ENCODE measurements at places on chromosomes 4 and X.

- DNase-seq: no peak
These were observed 155.9 kb downstream of the SHOX start for GRCh38 chrX:786441-786881.

GRCh38 chr4:3255611-3256186 lies 6.7 kb downstream of the MSANTD1 start:
- DNase-seq: peak; percentile 1

DNA sequence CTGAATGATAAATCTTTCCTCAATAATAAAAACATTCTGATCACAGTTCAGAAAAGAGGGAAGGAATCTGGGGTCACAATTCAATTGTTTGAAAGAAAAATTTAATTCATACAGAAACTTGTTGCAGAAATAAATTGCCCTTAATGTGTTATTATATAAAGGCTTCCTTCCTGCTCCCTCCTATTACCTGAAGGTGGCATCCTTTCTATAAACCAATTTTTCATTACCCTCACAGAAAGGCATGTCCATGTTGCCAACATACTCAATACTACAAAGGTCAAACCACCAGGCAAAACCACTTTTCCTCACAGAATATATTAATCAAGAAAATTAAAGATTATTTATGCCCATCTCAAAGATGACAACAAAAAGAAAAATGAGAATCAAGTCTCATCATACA lies 194.3 kb upstream of the CT83 start:
- no peak for DNase-seq

DNA sequence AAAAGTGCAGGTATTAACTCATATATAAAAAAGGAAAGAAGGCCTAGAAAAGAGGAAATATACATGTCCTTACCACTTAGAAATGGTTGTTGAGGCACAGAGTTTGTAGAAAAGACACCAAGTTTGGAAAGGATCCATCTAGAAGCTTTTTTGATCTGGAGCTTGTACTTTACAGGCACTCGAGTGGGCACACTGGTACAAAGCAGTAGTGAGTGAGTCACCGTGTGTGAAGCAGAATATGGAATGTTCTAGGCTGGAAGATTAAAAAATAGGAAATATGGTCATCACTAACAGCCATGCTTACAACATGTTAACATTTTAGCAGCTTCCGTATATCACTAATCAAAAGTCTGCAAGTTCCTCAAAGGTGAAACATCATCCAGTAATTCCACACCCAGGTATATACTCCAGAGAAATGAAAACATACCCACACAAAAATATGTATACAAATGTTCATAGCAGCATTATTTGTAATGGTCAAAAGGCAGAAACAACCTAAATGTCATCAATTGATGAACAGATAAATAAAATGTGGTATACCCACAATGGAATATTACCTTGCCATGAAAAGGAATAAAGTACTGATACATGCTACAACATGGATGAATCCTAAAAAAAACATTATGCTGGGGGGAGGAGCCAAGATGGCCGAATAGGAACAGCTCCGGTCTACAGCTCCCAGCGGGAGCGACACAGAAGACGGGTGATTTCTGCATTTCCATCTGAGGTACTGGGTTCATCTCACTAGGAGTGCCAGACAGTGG lies 69.5 kb downstream of the FRYL start:
- DNase-seq: no peak

DNA sequence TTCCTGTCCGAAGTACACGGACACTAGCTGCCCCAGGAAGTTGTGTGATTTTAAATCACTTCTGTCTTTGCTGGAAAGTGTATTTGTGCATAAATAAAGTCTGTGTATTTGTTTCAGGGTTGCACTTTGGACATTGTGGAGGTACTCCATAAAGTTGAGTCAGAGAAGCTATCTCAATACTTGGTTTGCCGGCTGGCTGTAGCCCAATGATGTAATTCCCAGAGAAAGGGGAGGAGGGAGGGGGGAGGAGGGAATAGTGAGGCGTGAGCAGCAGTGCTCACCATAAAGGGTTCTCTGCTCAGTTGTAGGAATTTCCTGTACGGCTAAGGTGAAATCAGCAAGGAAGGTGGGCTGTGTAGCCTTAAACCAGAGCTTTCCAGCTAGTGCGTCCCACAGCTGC lies 7.5 kb downstream of the APEX2 start:
- DNase-seq: no peak

DNA sequence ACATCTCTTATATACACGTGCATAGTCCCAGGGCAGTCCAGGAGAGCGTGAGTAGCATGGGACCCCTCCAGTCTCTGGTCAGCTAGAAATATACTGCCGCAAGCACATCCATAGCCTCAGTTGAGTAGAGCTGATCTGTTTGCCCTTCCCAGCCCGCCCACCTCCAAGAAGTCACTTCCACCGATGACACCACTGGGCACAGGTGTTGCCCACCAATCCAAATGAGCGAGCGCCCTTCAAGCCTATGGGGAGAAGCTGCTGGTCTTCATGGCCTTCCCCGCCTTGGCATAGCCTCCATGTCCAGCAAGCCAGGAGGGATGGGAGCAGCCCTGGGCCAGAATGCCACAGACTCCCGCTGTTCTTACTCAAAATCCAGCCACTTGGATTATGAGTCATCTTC lies 10.2 kb downstream of the DUSP9 start:
- DNase-seq: no peak

DNA sequence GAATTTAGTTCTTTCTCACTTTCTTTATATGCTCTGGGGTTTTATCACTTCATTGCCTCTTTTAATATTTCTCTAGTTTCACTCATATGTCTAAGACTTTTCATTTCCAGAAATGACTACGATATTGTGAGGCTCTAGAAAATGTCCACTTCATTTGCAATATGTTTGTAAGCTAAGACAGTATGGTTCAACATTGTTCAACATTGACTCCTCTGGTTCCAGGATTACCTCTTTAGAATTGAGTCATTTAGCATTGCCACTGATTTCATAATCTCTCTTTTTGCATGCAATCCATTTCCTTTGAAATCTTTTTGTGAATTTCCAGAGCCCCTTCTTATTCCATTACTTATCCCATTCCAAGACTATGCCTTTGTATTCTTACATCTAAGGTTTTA lies 32.3 kb downstream of the BBS12 start:
- no peak for DNase-seq

GRCh38 chr4:81685104-81685503 lies 213.4 kb upstream of the RASGEF1B start:
- DNase-seq: no peak

- no peak for DNase-seq
These were observed 751 bp upstream of the RGS12 start for GRCh38 chr4:3291969-3292570.

GRCh38 chrX:116378961-116379360 lies 57.4 kb upstream of the SLC6A14 start:
- DNase-seq: no peak

DNA sequence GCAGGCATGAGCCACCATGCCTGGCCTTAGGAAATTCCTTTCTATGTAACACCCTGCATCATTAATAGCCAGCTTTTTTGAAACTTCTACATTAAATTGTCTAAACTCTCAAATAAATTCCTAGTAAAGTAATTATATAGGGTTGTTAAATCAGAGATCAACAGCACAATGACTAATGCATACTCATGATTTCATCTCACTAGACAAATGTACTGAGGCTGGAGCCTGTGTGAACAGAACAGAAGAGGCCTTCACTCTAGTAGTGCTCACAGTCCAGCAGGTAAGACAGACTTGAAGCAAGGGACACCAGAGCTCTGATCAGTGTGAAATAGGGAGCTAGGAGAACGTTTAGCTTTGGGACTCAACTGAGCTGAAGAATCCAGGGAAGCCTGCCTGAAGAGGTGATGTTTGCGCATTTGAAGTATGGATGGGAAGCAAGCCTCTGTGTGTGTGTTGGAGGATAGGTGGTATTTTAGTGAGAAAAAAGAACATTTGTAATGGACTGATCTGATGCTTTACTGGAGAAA lies 3.9 kb downstream of the ZFP42 start:
- no peak for DNase-seq

- no peak for DNase-seq
These were observed 59.9 kb downstream of the ELOVL6 start for GRCh38 chr4:110138551-110138950.

DNA sequence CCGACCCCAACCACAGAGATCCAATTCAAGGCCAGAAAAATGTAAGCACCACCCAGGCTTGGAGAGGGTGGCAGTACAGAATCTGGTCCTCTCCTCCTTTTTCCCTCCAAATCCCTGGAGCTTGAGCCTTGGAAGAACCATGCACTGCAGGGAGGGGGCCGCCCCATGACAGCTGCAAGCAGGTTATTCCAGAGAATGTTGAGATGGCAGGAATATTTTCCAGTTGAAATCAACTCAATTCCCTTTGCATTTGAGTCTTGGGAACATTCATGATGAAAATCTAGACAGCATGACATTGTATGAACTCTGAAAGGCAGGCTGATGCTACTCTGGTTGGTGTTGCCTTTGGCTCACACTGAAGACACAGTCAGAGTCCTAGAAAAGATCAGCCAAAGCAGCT lies 386.6 kb upstream of the FGF16 start:
- DNase-seq: no peak

DNA sequence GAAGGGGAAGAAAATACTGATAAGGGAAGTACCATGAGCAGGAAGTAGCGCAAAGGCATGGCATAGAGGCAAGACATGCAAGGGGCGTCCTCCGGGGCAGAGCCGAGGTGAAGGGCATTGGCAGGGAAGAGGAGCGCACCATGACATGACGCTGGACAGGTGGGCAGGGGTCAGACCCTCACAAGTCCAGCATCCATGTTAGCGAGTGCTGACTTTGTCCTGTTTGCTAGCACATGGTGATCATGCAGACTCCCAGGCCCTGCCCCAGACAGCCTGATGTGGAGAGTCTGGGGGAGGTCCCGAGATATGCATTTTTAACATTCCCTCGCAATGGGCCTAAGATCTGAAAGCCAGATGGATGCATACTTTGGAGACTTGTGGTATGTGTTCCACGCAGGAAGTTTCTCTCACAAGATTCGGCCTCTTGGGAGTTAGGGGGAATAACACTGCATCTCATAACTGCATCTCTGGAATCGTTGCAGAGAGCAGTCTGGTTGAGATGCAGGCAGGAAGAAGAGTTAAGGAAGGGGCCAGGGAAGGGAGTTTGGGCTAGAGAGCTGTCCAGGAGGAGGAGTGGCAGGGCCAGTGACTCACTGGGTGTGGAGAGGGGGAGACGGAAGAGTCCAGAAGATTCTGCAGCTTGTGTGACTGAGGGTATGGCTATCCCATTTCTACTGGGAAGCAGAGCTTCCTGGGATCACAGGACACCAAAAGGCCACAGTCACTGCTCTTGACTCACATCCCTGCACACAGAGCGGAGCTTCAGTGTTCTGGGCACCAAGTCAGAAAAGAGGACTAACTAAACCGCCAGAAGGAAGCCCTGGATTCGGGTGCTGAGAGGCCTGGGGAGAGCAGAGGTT lies 59.7 kb downstream of the FAM184B start:
- DNase-seq: no peak

DNA sequence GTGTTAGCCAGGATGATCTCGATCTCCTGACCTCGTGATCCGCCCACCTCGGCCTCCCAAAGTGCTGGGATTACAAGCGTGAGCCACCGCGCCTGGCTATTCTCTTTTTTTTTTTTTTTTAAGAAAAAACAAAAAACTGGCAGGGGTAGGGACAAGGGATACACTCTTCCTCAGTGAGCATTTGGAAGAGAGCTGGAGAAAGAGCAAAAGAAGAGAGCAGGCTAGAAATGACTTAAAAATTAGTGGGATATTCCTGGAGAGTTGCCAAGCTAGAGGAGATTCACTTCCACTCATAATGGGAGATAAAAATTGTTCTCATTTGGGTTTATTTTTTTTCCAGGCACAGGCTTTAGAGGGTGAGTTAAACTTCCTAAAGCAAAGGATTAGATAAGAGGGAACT lies 140.0 kb upstream of the SCML1 start:
- DNase-seq: no peak

DNA sequence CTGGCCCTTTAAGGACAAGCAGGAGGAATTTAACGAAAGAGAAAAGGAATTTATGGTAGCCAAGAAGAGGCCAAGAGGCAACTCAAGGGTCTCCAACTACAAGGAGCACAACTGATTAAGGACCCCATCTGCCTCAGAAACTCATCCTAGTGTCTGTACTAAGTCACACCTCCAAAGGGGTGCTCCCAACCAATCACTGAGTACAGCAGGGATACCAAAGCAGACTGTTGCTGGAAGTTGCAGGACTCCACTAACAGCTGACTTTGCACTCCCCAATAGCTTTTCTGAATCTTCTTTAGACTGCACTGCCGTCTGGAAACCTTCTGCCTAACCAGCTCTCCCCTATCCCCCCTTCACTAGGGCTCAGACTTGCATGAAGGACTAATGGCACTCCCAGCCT lies 50.6 kb downstream of the ATP11C start:
- DNase-seq: no peak

- DNase-seq: no peak
These were observed 1060.2 kb downstream of the TECRL start for GRCh38 chr4:63348735-63349673.

DNA sequence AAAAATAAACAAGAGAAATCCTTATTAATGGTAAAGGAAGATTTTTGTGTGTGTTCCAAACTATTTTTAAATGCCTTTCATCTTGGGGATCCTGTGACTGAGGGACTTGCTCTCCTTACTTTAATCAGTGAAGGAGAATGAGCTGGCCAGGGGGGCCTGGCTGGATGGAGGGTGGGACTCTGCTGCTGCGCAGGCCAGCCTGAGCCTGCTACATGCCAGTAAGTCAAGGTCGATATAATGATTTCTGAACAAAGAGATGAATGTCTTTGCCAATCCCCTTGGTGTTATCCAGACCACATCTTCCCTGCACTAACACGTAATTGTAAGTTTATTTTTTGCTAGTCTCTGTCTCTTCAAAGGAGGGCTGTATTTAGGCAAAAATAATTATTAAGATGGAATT lies 1679.2 kb upstream of the TENM3 start:
- DNase-seq: no peak

GRCh38 chr4:17157304-17157703 lies 258.9 kb upstream of the LDB2 start:
- no peak for DNase-seq

GRCh38 chr4:168440442-168441264 lies 39.6 kb downstream of the DDX60L start:
- no peak for DNase-seq

DNA sequence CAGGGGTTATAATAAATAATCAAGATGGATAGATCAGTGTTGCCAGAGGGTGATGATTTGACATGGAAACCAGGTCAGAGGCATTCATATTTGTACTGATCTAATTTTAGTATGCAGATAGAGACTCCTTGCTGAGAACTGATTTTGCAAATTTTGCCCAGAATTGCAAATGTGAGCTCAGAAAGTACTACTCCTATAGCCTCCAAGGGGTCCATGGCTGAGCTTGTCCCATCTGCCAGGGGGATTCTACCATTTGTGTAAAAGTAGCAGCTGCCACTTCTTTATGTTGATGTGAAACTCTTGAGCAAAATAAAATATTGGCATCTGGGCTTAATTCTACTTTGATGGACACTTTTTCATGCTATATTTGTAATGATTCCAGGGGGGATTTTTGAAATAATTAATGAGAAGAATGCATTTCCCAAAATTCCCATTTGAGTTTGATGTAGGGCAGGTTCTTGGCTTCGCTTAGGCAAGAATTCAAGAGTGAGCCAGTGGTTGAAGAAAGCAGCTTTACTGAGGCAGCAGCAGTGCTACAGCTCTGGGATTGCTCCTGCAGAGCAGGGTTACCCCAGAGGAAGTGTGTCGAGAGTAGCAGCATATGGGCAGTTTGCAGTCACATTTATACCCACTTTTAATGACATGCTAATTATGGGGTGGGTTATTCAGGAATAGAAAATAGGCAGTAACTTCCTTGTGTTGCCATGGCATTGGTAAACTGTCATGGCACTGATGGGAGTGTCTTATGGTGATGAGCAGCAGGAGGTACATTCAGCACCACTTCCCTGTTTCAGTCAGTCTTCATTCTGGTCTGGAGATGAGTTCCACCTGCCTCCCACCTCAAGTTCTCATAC lies 38.7 kb upstream of the DCLK2 start:
- no peak for DNase-seq

- DNase-seq: no peak
These were observed 1178.9 kb upstream of the DIAPH2 start for GRCh38 chrX:95505721-95506120.

Measured in activated gamma-delta T cell treated with Interleukin-2 at 50 U/mL for 16 hours (primary cell).